Activated T-helper 9 cell treated with anti-CD3 and anti-CD28 coated beads, Interleukin-2, amount 50 U/mL, for 16 hours (primary cell): ENCODE measurements at places on chromosomes 7 and 10.

GRCh38 chr7:39294022-39294421, 272.2 kb upstream of the YAE1 start:
- DNase-seq = no peak

GRCh38 chr10:89846786-89847185, 145.4 kb downstream of the KIF20B start:
- no peak for DNase-seq

GRCh38 chr7:113649556-113649955, 269.3 kb downstream of the PPP1R3A start:
- DNase-seq = no peak

GRCh38 chr7:140062118-140062527, 628 bp downstream of the PARP12 start:
- DNase-seq = peak; percentile 39

DNA sequence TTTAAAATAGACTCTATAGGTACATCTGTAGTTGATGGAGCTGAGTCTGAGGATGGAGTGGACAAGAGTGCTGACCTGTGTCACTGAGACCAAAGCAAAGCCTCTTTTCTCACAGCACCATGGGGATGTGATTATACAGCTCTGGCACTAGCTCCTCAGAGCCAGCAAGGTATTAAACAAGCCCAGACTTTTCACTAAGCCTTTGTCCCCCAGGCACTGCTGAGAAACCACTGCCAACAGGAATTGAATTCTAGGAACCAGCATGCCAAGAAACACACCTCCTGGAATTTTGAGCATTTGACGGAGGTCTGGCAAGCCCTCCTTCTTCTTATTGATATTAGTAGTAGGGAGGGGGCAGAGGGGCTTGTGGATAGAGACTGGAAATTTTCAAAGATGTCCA, 147.0 kb downstream of the C1GALT1 start:
- DNase-seq = no peak

DNA sequence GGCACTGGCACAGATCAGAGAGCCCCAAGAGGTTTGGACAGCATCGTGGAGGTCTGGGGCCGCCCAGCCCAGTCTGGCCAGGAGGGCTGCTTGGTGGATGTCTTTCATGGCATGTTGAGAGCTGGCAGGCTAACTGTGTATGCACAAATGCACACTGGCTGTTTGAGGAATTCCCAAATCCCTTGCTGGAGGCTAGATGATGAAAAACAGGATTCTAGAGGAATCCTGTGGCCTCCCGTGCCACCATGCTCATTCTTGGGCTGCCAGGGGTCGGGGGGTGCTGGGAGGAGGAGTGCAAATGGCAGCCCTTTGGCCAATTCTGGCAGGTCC, 26.5 kb downstream of the LEP start:
- DNase-seq = no peak

DNA sequence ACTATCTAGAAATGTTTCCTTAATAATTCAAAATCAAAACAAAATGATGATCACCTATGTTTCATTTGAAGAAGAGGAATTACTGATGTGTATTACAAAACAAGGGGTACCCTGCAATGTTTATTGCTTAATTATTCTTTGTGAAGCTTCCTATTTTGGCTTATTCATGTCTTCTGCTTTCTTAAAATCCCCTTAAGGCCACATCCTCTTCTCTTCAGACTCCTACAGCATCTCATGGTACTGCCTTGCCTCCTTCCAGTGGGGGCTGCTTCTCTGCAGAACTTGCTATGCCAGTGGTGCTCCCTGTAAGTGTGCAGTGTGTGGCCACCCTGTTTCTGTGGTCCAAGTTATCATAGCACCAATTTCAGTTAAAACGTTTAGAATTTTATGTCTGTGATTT, 35.0 kb downstream of the CCDC146 start:
- DNase-seq = no peak

DNA sequence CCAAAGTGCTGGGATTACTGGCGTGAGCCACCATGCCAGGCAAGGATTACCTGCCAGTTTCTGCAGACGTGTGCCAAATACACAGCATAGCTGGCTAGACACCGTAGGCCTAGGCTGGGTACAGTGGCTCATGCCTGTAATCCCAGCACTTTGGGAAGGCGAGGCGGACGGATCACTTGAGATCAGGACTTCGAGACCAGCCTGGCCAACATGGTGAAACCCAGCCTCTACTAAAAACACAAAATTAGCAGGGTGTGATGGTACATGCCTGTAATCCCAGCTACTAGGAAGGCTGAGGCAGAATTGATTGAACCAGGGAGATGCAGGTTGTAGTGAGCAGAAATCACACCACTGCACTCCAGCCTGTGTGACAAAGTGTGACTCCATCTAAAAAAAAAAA, 868 bp downstream of the RFC2 start:
- DNase-seq = no peak

- DNase-seq = no peak
Observed at GRCh38 chr7:81887098-81888090, 117.5 kb upstream of the HGF start.

DNA sequence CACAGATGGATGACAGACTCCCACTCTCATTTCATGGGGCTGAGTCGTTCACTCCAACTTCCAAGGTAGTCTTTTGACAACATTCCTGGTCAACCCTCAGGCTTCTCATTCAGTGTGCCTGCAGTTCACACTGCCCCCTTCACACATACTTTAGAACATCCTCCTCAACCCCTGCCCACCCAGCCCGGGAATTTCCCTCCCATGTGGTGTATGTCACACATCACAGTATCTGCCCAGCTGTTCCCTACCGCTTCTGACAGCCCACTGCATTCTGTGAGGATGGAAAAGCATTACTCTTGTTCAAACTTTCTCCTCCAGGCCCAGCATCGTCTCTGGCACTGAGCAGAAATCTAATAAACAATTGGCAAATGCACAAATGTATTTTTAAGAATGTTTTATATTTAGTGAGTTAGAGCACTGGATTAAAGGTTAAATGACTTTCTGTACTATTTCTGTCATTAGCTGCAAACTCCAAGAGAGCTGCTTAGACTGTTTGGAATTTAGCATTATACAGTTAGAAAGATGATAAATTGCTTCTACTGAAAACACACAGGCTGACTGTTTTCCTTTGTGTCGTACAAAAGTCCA, 110.4 kb downstream of the SFMBT2 start:
- DNase-seq = no peak

- DNase-seq = no peak
Observed at GRCh38 chr7:877312-878232, 1.2 kb downstream of the GET4 start.

GRCh38 chr10:80324086-80324485, 32.5 kb downstream of the DYDC1 start:
- no peak for DNase-seq

DNA sequence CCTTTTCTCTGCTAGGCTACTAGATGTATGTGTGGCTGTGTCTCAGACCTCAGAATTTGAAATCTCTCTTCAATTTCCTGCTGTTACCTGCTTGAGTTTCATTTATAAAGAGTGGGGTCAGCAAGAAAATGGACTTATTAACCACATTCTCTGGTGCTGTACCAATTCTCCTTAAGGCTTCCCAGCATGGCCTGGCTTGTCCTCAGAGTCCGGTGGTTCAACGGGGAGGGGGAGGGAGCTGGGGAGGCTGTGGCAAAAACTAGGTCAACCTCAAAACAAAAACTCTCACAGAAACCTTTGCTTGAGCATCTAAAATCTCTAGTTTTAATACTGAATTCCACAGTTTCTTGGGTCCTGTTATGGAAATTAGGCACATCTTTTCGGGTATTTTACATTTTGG, 389.1 kb upstream of the COBL start:
- no peak for DNase-seq

GRCh38 chr10:106931159-106931852, 233.2 kb downstream of the SORCS1 start:
- no peak for DNase-seq
